ENCODE measurements at places on chromosomes 2 and 18.
A peak's percentile ranks its signal among the peaks of the same experiment; 100 is the strongest.

GRCh38 chr18:58013241-58014211 lies 30.5 kb upstream of the NEDD4L start:
- no peak for DNase-seq

GRCh38 chr2:234147335-234147861 lies 96.9 kb downstream of the SPP2 start:
- DNase-seq: no peak

DNA sequence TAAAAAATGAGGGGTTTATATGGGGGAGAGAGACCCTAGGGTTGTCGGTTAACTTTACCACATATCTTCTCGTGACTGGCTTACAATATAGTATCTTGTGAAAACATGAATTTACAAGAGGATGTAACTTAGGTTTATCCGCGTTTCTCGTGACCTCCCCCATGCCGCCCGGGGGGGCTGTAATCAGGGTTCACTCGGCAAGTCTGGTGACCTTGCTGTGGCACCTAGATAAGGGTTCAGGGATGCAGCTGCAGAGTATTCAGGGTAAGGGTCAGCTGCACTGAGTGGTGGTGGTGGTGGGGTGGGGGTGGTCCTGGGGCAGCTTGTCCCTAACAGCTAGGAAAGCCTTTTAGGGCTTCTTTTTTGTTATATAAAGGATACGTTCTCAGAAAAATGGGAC lies 112.3 kb downstream of the LYPD1 start:
- DNase-seq: no peak

- no peak for DNase-seq
These were observed 48.9 kb upstream of the TMEM177 start for GRCh38 chr2:119630121-119630520.

- no peak for DNase-seq
These were observed 178.6 kb downstream of the MGAT5 start for GRCh38 chr2:134432435-134432883.

GRCh38 chr18:49708662-49709346 lies 104.5 kb downstream of the ACAA2 start:
- DNase-seq: no peak

- no peak for DNase-seq
These were observed 163.1 kb upstream of the MEIS1 start for GRCh38 chr2:66271777-66272176.

DNA sequence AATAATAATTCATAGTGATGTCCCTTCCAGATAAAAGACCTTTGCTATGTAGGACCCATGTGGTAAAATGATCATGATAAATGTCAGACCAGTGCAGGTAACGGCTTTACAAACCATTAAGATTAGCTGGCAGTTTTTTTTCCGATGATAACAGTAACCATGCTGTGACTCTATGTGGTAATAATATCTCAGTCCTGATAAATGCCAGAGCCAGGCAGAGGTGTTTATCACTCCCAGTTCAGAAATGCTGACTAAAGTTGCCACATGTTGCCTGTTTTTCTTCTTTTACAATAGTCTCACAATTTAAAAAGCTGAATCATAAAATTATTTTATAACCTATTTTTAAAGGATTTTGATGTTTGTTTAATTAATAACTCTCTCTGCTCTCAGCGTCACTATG lies 565.1 kb downstream of the ARHGAP15 start:
- DNase-seq: no peak

- no peak for DNase-seq
These were observed 107.1 kb downstream of the EPHA4 start for GRCh38 chr2:221464971-221465370.

- DNase-seq: no peak
These were observed 36.6 kb upstream of the TAF1B start for GRCh38 chr2:9806656-9807055.

- DNase-seq: peak; percentile 46
These were observed 38.1 kb downstream of the SCN2A start for GRCh38 chr2:165277295-165277694.

DNA sequence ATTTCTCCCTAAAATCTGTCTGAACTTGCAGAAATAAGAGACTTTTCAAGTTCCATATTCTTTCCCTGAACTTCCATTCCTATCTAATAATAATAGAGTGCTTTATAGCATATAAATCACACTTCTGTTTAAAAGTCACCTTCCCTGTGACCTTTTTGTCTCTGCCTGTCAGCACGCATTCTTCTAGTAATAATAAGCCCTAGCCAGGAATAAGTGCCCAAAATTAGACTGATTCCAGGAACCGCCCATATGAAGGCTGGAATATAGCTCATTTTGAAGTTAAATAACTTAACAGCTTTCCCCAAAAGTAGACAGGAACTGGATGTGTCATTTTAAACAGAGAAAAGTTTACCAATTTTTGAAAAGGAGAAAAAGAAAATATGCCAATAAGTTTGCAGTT lies 576.5 kb downstream of the EPHA4 start:
- no peak for DNase-seq

DNA sequence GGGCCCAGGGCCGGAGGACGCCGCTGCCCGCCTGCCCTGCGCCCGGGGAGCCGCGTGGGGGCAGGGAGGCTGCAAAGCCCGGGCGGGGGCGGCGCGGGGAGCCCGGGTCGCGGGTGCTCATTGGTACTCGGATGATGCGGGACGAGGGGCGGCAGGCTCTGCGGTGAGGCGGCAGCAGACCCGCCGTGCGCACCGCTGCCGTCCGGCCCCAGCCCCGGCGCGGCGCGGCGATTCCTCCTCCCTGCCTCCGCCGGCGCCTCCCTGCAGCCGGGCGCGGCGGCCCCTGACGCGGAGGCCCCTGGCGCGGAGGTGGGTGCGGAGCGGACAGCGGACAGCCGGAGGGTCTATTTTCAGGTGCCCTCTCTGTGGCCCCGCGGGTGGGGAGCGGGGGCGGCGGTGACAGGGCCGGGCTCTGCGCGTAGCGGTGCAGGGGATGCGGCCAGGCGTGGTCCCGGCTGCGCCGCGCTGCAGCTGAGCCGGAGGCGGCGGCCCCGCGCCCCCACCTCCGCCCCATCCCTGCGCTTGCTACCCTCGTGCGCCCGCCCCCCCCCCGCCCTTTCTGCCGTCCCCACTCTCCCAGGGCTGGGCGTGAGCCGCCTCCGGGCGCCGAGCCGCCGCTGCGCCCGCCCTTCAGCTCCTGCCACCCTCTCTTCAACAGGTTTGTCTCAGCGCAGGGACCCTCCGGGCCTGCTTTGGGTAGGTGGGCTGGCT lies 640 bp downstream of the SPTBN1 start:
- peak; percentile 45 for DNase-seq

GRCh38 chr2:229689307-229689839 lies 25.0 kb downstream of the DNER start:
- DNase-seq: no peak

- no peak for DNase-seq
These were observed 28.4 kb downstream of the ITGA4 start for GRCh38 chr2:181485638-181485946.

DNA sequence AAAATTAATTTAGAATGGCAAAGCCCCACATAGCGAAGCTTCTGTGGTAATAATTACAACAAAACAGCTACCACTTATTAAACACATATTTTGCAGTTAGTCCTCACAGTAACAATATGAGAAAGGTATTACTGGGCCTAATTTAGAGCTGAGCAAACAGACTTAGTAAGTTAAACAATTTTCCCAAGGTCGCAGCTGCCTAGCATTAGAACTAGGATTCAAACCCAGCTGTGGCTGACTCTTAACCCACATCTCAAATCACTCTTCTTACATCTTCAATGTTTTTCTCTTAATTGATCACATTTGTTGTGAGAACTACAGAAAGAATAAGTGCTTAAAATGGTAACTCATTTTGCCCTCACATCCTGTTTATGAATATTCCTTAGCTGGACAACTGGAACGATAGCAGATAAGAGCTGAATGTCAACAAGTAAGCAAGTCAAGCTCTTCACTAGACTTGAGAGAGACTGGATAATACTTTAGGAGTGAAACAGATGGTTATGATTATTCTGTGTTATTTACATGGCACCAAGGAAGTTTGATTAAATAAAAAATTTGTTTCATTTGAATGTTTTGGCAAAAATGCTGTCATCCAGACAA lies 59.4 kb upstream of the TMEM17 start:
- DNase-seq: no peak

- DNase-seq: peak; percentile 29
These were observed 171.5 kb downstream of the CELF4 start for GRCh38 chr18:37393945-37394609.

DNA sequence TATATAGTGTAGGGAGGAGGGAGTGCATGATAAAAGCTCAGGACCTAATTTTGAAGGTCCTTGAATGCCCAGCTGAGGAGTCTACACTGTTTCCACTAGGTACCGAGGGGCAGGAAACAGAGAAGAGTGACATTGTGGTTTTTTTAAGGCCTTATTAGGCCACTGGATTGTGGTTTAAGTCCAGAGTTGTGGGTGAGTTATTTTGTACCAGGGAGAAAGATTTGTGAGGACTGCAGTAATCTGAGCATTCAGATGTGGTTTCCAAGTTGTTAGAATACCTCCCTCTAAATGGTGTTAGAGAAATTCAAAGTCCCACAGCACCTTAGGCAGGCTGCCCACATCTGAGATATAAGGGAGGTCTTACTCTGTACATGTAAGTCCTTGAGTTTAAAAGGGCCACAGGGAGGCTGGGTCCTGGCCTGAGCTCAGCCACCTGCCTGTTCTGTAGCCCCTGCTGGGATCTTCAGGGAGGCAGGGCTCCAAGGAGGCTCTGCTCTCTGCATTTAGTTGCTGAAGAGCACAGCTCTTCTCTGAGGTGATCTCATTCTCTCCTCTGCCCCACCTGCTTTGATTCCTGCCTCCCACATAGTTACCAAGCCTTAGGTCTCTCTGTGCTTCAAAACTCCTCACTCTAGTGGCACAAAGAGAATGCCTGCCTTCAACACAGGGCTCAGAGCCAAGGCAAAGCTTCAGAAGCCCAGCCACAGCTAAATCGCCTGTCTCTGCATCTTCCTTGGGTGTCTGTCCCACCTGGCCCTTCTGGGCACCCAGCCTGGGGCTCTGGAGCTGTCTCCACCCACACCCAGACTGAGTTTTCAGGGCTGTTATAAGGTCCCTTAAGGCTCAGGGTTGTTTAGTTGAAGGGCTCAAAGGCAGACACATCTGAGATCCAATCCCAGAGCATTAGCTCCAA lies 88.1 kb downstream of the VSNL1 start:
- DNase-seq: peak; percentile 78

- no peak for DNase-seq
These were observed 121.0 kb upstream of the LRATD1 start for GRCh38 chr2:14511541-14511940.

GRCh38 chr2:136133586-136133985 lies 15.6 kb upstream of the CXCR4 start:
- DNase-seq: no peak

GRCh38 chr2:187541086-187542085 lies 12.8 kb downstream of the TFPI start:
- DNase-seq: peak; percentile 95

DNA sequence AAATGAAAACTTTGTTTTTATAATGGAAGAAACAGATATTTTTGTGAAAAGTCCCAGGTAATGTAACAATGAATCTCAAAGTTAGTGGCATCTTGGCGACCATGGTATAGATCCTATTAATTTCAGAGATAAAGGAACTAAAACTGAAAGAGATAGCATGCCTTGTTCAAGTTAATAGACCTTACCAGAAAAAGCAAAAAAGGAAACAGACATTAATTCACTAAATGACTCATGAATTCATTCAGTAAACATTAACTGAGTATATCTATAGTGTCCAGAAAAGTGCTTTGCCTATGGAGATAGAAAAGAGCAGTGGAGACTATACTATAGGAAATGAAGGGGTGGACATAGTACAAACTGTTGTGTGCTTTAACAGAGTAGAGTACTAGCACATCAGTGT lies 763.3 kb downstream of the TRIB2 start:
- no peak for DNase-seq

- no peak for DNase-seq
These were observed 235.4 kb downstream of the EIPR1 start for GRCh38 chr2:3142210-3142609.

GRCh38 chr2:113886479-113887008 lies 3.3 kb upstream of the ACTR3 start:
- peak; percentile 80 for DNase-seq

- DNase-seq: no peak
These were observed 22.0 kb downstream of the RELCH start for GRCh38 chr18:62209046-62209445.

GRCh38 chr2:28021898-28022297 lies 131.4 kb downstream of the BABAM2 start:
- DNase-seq: no peak

GRCh38 chr18:70672581-70672980 lies 383.7 kb downstream of the SOCS6 start:
- no peak for DNase-seq

DNA sequence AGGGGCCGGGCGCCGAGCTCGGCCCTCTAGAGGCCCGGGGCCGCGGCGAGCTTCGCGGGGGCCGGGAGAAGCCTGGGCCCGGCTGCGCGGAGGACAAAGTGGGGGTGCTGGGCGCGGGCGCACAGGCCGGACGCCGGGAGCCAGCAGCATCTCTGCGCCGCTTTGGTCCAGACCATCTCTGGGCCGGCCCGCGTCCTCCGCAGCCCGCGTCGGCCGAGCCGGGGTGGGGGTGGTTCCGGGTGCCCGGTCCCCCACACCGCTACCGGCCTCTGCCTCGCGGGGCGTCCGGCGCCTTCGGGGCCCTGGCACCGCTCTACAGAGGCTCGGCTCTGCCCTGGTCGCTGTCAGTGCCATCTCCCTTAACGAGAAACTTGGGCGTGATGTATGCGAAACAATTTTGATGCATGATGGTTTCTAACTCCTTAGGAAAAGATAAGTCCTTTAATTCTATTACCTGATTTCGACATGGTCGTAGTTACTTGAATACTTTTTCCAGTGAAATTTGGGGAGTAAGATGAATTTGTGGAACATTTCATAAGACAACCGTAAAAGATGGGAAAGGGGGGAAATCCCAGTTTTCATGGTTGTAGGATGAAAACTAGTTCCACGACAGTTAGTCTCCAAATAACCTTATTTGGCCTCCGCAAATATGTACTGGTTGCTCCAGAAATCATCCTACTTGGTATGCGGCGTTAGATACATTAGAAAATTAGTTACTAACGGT lies 562 bp downstream of the TWSG1 start:
- peak; percentile 41 for DNase-seq

DNA sequence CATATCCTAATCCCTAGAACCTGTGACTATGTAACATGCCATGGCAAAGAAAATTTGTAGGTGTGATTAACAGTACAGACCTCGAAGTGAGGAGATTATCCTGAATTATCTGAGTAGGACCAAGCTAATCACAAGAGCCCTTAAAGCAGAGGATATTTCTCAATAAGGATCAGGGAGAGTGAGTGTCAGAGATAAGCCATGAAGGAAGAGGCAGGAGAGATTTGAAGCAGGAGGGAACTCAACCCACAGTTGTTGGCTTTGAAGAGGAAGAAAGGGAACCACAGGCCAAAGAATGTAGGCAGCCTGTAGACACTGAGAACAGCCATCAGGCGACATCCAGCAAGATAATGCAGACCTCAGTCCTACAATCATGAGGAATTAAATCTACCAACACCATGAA lies 229.3 kb downstream of the NBAS start:
- no peak for DNase-seq

GRCh38 chr2:115389898-115390565 lies 947.6 kb downstream of the DPP10 start:
- no peak for DNase-seq

- DNase-seq: no peak
These were observed 12.1 kb upstream of the GREB1 start for GRCh38 chr2:11521775-11522174.
